Gastroesophageal sphincter (tissue), 4 donors: ENCODE measurements at places on chromosomes 11 and 22.

DNA sequence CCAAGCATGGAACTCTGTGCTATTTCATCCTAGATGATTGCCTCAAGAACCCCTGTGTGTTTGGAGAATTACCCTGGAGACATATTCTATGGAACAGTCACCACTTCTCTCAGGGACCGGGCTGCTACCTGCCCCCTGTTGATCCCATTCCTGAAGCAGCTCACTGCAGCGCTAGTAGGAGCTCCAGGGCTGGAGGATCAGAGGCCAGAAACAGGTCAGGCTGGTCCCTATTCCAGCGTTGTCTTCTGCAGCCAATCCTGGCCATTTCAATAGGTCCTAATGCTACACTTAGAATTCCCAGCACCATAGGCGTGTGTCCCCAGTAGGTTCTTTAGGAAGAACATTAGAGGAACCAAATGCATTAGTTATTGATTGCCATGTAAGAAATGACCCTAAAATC lies 48.9 kb downstream of the BTG4 start:
- no peak for ATAC-seq

DNA sequence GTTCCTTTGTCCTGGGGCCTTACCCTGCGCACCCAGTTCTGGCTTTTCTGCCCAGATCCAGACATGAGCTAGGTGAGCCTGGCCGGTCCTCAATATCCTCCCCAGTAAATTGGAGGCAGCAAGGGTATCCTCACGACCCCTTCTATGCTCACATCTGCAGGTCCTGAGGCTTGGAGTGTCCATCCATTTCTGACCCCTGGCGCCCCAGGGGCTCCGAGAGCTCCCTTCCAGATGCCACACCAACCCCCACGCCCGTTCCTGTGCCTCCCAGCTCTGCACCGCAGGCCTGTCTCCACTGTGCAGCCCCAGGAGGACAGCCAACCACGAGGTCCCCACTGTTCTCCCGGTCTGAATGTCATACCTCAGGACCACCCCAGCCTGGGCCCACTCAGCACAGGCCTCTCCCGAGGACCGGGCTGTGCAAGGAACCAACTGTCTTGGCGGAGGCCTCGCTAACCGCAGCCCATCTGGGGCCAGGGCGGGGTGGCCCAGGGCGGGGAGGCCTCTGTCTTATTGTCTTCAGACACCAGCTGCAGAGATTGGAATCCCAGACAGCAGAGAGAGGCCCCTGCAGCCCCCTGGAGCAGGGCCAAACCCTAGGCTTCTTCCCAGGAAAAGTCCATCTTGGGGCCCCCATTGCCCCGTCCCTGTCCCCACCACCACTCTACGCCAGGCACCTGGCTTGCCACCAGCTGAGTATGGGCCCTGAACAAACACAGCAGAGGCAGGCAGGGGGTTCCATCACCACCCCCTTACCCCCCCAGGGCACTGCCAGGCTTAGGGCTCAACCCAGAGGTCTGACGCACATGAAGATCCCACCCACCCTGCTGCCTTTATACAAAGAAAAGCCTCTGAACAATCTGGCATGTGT lies 39.3 kb downstream of the ALX4 start:
- no peak for ATAC-seq

DNA sequence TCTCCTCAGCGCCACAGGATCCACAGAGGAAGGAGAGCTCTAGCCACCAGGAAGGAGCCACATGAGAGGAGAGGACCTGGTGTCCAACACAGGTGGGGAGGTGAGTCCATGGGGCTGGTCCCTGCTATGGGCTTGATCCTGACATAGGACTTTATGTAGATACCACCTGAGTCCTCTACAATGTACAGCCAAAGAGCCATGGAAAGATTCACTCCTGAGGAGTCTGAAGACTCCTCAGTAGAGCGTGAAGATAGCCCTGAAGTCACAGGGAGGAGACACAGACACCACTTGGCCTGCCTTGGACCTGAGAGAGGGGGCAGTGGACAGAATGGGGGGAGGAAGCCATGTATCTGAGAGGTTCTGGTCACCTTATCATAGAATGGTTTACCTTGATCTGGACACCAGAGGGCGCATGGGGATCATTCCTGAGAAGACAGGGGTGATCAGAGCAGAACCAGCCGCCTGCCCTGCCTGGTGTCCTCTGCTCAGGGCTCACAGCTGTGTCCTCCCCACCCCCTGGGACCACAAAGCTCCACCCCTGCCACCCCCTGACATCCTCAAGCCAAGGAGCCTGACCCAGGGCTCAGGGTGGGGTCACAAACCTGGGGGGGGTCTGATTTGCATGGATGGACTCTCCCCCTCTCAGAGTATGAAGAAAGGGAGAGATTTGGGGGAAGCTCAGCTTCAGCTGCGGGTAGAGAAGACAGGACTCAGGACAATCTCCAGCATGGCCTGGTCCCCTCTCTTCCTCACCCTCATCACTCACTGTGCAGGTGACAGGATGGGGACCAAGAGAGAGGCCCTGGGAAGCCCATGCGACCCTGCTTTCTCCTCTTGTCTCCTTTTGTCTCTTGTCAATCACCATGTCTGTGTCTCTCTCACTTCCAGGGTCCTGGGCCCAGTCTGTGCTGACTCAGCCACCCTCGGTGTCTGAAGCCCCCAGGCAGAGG lies 77.0 kb downstream of the ZNF280B start:
- ATAC-seq: peak; percentile 60

DNA sequence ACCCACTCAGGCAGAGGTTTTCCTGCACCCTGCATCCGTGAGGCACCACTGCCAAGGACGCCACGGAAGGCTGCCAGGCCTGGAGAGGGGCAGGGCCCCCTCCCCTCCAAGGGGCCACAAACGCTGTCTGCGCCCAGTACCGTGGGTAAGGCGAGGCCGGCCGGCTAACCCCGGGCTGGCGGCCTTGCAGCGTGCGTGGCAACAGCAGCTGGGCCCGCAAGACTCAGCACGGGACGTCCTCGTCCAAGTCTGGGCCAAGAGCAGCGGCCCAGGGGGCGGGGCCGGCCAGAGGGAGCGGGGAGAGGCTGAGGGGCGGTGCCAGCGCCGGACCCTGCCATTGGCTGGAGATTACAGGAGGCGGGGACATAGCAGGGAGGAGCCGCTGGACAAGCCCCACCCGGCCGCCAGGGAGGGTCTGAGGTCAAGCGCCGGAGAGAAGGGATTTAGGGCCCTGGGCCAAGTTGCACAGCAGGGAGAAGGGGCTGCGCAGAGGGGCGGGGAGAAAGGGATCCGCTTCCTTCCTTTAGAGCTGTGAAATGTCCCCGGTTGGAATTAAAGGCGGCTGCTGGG lies 16.0 kb downstream of the SLC43A1 start:
- ATAC-seq: peak; percentile 99

GRCh38 chr11:68447015-68447801 lies 13.3 kb upstream of the PPP6R3 start:
- ATAC-seq: peak; percentile 87

DNA sequence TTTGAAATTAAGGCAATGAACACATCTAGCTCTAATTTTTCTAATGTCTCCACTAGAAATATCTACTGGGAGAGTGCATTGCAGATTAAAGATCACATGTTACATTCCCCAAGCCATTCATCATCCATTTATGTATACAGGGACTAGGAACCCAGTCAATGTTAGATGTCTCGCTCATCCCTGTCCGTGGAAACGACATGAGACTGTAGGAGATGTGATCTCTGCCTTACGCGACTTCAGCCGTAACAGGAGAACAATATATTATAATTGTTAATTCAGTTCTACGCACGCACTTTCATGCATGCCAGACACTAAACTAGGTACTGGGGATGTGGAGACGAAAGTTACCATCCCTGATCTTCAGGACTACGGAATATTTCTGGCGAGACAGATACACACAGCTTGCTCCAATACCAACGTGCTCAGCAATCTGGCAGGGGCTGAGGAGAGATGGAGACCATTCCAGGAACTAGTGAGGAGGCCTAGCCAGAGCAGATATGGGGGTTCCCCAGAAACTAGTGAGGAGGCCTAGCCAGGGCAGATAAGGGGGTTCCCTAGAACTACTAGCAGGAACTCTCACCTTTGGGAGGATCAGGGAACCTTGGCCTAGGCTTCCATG lies 706 bp downstream of the DCPS start:
- ATAC-seq: peak; percentile 6

GRCh38 chr11:122435540-122436187 lies 219.9 kb upstream of the UBASH3B start:
- no peak for ATAC-seq

- no peak for ATAC-seq
Measured at GRCh38 chr11:9172389-9172788, 81.0 kb upstream of the SCUBE2 start.

GRCh38 chr11:67054346-67054835 lies 2.3 kb upstream of the RHOD start:
- ATAC-seq: no peak

DNA sequence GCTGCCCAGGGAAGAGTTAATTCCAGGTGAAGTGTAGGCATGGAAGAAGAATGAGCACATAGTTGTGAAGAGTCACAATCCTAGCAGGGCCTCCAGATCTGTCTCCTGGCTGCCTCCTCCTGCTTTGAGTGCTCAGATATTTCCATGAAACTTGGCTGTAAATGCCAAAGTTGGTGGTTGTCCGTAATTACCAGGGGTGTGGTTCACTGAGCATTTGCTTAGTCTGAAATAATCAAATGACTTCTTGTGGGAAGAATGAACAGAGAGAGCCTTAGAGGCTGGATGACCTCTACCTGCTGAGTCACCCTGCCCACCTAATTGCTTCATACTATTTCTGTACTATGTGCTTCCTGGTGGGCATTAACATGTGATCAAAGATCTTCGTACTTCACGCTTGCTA lies 50.9 kb downstream of the APIP start:
- no peak for ATAC-seq

DNA sequence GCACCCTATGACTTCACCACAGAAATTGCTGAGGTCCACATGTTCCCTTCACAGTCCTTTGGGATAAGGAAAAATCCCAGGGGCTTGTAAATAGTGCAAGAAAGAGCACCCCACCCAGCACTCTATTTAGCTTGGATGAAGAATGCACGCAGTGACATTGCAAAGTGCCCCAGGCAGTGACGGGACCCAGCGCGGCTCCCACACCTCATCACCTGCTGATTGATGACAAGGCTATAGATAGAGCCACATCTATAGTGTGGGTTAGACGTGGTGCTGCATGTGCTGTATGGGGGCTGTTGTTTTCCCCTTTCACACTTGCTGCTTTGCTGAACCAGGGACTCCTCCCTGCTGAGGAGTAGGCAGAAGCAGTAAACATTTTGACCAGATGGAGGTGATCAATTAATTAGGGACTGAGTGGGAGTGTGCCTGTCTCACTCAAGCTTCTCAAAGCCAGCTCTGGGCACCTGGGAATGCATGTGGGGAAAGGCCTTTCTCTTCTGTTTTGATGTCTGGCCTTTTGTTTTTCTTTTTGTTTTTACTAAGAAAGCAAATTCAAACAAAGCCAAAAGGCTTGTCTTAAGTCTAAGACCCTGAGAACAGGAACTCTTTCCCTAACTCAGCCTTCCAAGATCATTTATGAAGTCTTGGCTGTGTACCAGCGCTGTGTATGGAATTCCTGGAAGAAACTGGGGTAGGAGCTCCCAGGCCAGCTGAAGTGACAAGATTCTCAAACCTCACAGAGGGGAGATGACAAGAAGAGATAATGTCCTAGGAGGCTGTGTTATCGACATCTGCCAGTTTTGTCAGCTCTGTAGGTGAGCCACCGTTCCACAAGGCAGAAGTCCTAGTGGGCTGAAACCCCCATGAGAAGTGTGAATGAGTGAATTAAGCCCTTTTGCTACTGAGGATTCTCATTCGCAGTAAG lies 219.7 kb downstream of the BARX2 start:
- no peak for ATAC-seq

DNA sequence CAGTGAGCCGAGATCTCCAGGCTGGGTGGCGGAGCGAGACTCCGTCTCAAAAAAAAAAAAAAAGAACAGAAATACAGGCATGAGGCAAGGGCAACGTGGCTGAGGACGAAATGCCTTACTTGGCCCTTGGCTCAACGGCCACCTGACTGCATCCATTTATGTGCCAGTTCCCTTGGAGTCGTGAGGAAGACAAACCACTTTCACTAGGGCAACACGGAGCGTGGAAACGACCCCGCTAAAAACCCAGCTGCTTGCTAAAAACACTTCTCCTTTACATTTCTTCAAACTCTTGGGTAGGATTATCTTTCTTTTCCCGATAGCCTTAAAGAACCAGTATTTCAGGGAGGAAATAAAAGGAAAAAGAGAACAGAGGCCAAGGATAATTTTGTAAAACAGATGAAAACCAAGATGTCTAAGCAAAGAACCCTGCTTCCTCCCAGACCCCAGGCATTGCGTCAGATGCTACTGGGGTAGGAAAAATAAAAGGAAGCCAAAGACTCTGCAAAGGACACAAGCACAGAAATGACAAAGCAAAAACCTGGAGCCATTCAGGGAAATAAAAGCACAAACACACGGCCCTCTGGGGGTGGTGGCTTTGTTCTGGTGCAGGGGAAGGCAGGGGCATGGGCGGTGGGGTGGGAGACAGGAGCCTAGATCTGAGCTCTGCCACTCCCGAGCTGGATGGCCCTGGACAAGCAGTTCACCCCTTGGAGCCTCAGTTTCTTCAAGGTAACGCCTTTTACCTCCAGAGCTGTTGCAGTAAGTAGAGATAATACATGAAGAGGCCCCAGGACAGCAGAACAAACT lies 37.0 kb downstream of the PC start:
- no peak for ATAC-seq

GRCh38 chr22:19970031-19970478 lies 28.4 kb upstream of the TXNRD2 start:
- no peak for ATAC-seq

- ATAC-seq: no peak
Measured at GRCh38 chr11:2775083-2775625, 75.4 kb upstream of the KCNQ1OT1 start.

GRCh38 chr11:134261626-134262488 lies 8.5 kb downstream of the ACAD8 start:
- ATAC-seq: no peak

DNA sequence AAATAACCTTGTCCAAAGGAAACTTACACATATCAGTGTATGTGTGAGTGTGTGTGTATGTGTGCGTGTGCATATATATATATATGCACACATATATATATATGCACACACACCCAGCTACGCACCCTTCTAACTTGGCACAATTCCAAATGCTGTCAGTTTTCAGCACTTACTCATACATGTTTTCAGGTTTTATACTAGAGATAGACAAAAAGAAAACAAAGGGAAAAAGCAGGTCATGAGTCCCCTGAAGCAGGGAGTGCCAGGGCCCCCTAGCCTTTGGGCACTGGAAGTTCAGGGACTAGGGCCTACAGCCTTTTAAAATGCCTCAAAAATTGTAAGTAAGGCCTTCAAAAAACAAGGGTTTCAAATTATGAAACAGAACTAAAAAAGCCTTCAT lies 265.4 kb downstream of the CADM1 start:
- ATAC-seq: no peak

DNA sequence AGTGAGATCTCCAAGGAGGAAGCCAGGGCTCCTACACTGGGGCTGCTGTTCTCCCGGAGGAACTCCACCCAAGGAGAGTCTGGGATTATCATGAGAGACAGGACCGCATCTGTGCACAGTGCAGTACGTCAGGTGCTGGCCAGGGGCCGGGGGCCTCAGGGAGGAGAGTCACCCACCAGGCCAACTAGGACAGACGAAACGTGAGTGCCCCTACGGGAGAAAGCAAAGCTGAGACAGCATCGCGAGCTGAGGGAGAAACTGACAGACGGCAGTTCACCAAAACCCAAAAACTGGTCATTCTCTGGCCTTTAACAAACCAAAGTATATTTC lies 273.4 kb downstream of the BRD1 start:
- ATAC-seq: no peak
